GM12892 (cell line): ENCODE measurements at places on chromosomes 4 and X.

DNA sequence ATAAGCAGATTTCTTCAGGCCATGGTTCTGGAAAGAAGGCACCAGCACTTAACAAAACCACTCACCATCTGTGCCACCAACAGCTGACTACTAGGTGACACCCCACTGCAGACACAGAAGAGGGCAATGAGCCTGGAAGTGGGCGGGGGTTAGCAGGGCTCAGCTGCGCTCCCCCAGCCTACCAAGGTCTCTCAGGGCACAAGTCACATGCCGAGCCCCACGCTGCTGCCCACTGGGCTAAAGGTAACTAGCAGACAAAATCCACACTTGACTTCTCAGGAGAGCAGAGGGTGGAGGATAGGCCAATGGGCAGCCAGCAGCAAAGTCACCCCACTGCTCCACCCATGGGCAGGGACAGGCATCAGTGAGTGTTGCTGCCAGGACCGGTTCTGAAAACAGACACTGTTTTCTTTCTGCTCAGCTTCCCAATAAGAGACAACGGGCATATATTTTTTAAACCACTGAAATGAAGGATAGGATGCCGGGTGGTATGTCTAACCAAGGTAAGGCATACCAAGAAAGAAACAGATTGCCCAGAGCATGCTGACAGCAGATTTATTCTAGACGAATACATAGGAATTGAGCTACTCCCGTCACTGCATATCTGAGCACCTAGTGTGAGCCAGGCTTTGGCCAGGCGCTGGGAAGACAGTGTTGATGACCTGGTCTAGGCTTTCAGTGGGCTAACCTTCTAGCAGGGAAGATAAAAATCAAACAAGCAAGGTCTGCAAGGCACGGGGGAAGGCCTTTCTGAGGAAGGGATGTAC lies 20.1 kb downstream of the ACSL1 start:
- DNase-seq = no peak

DNA sequence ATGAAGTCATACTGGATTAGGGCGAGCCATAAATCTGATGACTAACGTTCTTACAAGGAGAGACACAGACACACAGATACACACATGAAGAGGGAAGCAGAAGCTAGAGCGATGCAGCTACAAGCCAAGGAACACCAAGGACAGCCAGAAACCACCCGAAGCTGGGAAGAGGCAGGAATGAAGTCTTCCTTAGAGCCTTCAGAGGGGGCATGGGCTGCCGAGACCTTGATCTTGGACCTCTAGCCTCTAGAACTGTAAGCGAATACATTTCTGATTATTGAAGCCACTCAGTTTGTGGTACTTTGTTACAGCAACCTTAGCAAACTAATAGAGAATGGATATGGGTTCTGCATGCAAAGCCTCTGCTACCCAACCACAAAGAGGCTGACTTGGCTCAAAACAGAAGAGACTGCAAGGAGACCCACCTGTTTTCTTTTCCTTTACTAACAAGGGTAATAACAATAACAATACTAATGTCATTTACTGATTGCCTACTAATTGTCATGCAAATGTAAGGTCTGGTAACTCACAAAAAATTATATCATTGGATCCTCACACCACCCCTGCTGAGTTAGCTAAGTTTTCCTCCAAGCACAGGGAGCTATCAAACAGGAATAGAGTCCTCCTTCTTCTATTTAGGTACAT lies 10.1 kb upstream of the LDB2 start:
- DNase-seq = no peak

GRCh38 chr4:87807402-87807801 lies 8.0 kb downstream of the IBSP start:
- DNase-seq = no peak

GRCh38 chr4:1996866-1997611 lies 11.7 kb downstream of the NELFA start:
- no peak for DNase-seq

- no peak for DNase-seq
Observed at GRCh38 chr4:41304221-41304620, 47.5 kb downstream of the UCHL1 start.

DNA sequence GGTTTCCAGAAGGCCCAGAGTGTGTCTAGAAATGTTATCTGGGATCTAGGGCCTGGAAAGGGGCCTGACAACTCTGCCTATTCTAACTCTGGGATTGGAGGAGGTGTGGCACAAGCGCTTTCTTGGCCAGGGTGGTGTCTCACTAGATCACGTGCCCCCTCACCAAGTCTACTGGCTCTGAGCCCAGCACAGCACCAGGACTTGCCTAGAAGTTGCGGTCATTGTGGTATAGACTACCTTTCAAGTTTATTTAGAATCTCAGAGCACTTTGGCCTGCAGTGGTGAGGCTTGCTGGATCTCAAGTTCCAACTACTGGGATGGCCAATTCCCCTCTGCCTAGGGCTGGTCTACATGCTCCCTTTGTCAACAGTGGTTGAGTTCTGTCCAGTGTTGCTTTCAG lies 223.3 kb upstream of the MAGEB2 start:
- DNase-seq = no peak

DNA sequence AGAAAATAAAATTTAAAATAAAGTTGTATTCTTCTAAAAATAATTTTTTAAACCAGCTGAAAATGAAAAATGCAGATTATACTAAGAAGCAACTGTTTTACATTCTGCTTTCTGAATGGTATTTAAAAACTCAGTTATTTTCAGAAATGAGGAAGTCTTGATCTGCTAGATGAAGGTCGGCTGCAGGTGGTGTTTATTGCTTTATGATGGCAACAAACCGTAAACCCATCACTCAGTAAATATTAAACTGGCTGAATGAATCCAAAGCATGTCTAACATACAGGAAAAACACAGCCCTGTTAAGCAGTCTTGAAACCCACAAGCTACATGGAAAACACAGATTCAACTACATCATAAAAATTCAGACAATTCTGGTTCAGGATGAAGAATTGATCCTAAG lies 29.3 kb downstream of the DYNLT3 start:
- DNase-seq = no peak

DNA sequence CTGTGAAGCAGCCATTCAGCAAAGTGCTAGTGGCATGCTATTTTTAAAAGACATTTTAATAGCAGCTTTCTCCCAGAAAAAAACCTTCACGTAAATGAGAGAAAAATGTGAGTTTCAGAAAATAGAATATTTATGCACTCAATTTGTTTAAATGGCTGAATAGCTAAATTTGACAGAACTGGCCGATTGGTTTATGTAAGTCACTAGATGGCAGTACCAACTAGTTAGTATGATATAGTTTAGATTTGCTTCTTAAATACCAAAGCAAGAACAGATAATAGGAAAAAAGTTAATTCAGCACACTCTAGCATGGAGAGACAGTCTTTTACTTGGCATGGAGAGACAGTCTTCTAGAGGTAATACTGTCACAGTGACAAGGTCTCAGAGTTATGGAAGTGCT lies 250.1 kb downstream of the SNCA start:
- DNase-seq = no peak

GRCh38 chr4:122781486-122781885 lies 45.1 kb upstream of the FGF2 start:
- DNase-seq = no peak

DNA sequence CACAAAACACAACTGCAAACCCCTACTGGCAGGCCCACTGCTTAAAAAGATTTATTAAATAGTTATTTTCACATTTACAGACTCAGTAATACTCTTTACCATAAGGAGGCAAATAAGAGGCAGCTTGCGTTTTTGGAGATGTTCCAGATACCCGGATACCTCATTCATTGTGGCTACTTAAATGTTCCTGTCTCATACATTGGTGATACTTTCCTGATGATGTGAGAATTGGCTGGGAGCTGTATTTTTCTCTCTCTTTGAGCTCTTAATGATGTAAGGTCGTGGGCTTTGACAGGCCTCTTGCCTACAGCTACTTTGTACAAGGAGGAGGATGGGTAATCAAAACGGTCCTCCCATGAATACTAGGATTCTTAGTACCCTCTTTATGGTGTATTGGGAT lies 101.5 kb downstream of the AKAP4 start:
- DNase-seq = no peak

DNA sequence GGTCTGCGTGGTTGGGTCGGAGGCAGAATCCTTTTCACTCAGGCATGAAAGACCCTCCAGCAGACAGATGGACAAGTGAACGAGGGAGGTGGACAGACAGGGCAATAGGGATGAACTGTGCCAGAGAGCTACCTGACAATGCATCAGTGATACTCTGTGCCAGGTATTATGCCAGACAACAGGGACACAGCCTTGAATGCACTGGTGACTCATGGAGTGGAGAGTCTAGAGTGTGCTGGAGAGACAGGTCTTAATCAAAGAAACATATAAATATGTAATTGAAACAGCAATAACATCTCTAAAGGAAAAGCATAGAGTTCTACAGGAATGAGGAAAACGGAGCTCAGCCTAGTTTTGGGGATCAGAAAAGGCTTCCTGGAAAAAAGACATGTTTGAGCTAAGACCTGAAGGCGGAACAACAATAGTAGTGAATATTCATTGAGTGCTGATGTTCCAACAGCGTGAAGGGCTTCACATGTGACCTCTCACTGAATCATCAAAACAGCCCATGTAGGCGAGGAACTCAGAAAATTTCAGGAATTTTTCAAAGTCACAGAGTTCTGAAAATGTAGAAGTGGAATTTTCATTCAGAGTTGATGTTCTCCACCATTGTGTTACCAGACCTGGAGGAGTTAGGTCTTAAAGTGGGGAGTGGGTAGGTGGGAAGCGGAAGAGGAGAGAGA lies 20.0 kb upstream of the FGFBP2 start:
- no peak for DNase-seq

DNA sequence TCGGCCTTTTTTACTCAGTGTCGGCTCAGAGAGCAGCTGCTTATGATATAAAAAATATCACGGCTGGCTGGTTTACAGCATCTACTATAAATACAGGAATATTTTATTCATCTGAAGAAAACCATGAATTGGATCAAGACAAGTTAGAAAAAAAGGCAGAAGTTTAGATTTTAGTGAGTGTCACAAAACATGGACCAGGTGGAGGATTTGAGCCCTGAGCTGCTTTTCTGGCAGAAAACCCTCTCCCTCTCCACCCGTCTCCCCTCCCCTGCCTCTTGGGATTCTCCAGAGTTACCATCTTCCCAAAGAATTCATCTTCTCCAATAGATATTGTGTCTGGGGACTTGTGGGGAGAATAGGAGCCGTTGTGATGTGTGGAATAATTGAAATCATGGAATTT lies 142.8 kb upstream of the RAI2 start:
- DNase-seq = no peak

DNA sequence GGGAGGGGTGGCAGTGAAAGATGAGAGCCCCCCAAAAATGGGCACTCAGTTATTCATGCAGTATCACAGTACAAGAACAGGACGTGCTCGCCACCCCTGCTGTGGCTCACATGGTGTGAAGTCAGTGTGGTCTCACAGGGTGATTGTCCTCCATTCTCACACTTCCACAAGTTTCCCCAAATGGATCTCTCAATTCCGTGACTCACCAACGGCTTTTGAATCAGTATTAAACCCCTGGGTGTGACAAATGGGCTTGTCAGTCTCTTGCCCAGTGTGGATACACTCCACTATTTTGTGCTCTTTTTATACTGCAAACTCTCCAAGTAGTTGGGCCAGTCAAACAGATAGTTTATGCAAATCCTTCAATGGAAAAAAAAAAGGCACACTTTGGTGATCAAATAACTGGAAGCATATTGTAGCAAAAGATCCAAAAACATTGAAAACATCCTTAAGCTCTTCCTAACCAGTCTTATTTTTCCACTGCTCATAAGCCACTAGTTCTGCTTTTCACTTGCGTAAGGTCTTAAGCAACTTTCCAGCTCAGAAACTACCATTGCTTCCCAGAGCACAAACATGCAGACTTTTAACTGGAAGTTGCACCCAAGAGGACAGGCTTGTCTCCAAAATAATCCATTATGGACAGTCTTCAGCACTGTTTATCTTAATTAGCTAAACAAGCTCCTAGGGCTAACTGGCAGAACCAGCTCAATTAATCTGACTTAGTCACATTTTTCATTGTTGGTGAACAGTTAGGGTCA lies 365.7 kb downstream of the PPP3CA start:
- DNase-seq = no peak

DNA sequence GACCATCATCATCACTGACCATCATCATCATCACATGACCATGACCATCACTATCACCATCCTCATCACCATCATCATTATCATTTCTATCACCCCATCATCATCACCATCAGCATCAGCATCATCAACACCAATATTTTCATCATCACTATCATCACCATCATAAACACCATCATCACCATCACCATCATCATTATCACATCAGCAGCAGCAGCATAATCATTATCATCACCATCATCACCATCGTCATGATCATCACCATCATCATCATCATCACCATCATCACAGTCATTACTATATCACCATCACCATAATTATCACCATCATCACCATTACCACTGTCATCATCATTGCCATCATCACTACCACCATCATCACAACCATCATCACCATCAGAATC lies 117.6 kb downstream of the DHRSX start:
- no peak for DNase-seq

DNA sequence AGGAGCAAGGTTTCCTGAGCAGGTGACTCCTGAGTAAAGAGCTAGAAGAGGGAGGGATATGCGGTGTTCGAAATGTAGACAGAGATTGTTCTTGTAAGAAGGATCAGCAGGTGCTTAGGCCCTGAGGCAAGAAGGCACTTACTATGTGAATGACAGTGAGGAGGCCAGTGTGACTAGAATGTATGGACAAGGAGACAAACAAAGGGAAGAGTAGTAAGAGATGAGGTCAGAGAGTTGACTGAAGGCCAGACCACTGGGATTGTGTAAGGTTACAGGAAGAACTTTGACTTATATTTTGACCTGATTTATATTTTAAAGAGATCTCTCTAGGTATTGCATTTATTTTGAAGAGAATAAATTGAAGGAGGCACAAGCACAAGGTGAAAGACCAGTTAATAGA lies 118.4 kb upstream of the ENPEP start:
- DNase-seq = no peak

- no peak for DNase-seq
Observed at GRCh38 chr4:86472377-86473019, 112.6 kb upstream of the MAPK10 start.

DNA sequence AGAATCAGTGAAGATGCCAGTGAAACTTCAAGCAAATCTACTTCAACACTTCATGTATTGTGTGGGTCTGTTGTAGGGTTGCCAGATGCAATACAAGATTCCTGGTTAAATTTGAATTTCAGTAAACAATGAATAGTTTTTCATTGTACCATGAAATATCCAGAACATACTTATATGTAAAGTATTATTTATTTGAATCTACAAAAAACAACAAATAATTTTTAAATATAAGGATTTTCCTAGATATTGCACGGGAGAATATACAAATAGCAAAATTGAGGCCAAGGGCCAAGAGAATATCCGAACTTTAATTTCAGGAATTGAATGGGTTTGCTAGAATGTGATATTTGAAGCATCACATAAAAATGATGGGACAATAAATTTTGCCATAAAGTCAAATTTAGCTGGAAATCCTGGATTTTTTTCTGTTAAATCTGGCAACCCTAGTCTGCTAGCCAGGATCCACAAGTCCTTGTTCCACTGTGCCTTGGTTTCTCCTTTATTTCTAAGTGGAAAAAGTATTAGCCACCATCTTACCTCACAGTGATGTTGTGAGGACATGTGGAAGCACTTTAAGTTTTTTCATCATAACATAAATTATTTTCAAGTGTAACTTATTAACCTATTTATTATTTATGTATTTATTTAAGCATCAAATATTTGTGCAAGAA lies 2.3 kb downstream of the CXCL8 start:
- no peak for DNase-seq

- DNase-seq = no peak
Observed at GRCh38 chrX:68894513-68895340, 65.9 kb downstream of the EFNB1 start.

GRCh38 chrX:126967225-126967624 lies 147.7 kb downstream of the PRR32 start:
- no peak for DNase-seq

GRCh38 chr4:3046162-3046561 lies 28.2 kb downstream of the HTT-AS start:
- DNase-seq = no peak
